ENCODE measurements at places on chromosomes 11 and 22.

GRCh38 chr11:10049756-10050155 lies 244.3 kb downstream of the SBF2 start:
- DNase-seq = no peak
- no peak overlapping the region for H3K4me3 ChIP-seq
- no peaks in the 10 kb centered on the region for H3K4me1 ChIP-seq
- H3K36me3 ChIP-seq = no peaks in the 10 kb centered on the region
- no peak overlapping the region for H3K27ac ChIP-seq
- H3K27me3 ChIP-seq = no peaks in the 10 kb centered on the region

- no peak for DNase-seq
- peak overlapping the region; percentile 52 for H3K27ac ChIP-seq
- H3K36me3 ChIP-seq = no peaks in the 10 kb centered on the region
- no peaks in the 10 kb centered on the region for H3K27me3 ChIP-seq
These were observed 600 bp upstream of the CENPM start for GRCh38 chr22:41947424-41948080.

GRCh38 chr11:63763496-63764339 lies 4.9 kb downstream of the ZFTA start:
- H3K27me3 ChIP-seq = no peaks in the 10 kb centered on the region
- H3K4me1 ChIP-seq = peaks cover 12% of the 10 kb centered on the region
- no peak for DNase-seq
- H3K4me3 ChIP-seq = no peak overlapping the region

DNA sequence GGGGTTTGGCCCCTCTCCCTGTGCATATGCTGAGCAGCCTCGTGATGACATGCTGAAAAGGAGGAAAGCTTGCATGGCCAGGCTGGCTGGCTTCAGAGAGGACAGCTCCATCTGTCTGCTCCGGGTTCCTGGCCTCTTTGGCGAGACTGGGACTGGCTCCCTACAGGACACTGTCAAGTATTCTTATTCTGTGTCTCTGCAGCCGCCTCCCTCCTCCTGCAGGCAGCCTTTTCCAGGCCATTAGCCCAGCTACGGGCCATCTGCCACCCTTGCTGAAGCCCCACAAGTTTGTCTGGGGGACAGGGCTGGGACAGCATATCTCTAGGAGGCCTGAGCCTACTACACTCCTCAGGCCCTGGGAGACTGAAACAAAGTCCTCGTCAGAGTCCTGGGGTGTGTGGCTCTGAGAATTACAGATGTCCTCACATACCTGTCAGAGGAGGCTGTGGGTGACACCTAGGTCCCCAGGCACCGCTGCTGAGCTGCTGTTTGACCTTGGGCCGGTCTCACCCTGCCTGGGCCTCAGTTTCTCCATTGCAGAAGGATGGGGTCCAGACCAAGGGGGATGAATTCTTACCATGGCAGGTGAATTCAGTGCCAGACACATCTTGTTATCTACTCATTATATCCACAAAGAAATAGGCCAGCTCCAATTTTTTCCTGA lies 11.0 kb downstream of the MRGPRG start:
- peaks cover 4% of the 10 kb centered on the region for H3K27me3 ChIP-seq
- peaks cover 9% of the 10 kb centered on the region for H3K4me1 ChIP-seq
- no peak for DNase-seq
- H3K36me3 ChIP-seq = no peaks in the 10 kb centered on the region

- H3K27me3 ChIP-seq = no peaks in the 10 kb centered on the region
- DNase-seq = no peak
- H3K4me1 ChIP-seq = no peaks in the 10 kb centered on the region
These were observed 33.8 kb upstream of the FBLN1 start for GRCh38 chr22:45468872-45469271.

DNA sequence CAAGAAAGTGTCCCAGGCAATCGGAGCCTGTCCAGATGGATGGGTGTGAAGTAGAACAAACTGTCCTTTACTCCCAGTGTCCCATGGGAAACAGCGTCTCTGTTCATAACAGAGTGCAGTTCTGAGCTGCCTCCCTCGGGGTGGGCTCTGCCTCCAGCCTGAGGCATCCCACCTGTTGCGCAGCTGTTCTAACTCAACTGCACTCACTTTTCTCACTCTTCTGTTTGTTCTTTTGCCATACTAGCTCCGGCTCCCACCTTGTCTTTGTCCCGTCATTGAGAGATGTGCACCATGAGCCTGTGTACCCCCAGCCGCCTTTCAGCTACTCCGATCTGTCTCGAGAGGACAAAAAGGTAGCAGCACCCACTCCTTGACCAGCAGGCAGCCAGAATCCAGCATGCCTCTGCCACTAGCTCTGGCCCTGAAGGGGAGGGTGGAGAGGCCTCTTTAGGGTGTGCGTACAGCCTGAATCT lies 20.7 kb upstream of the CDC42EP2 start:
- H3K27me3 ChIP-seq = no peaks in the 10 kb centered on the region
- no peak overlapping the region for H3K27ac ChIP-seq
- peaks cover 36% of the 10 kb centered on the region for H3K36me3 ChIP-seq
- DNase-seq = no peak
- H3K4me3 ChIP-seq = no peak overlapping the region

DNA sequence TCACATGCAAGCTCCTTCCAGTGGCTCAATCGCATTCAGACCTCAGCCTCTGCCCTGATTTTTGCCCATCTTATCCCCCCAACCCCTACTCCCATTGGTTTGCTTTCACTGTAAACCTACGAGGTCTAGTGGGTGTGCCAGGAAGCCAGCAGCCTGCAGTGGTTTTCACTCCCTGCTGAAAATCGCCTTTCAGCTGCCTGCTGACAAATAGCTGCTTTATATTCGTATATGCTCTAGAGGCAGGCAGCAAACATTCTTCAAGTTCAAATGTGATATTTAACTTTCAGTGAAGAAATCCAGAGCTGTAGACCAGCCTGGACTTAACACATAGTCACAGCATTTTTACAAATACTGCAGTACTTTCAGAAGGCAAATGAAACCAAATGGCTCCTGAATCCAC lies 92.8 kb upstream of the APOA1 start:
- DNase-seq = no peak
- no peaks in the 10 kb centered on the region for H3K27me3 ChIP-seq
- peaks cover 29% of the 10 kb centered on the region for H3K36me3 ChIP-seq
- peak overlapping the region; percentile 72 for H3K27ac ChIP-seq
- H3K4me1 ChIP-seq = peaks cover 52% of the 10 kb centered on the region

DNA sequence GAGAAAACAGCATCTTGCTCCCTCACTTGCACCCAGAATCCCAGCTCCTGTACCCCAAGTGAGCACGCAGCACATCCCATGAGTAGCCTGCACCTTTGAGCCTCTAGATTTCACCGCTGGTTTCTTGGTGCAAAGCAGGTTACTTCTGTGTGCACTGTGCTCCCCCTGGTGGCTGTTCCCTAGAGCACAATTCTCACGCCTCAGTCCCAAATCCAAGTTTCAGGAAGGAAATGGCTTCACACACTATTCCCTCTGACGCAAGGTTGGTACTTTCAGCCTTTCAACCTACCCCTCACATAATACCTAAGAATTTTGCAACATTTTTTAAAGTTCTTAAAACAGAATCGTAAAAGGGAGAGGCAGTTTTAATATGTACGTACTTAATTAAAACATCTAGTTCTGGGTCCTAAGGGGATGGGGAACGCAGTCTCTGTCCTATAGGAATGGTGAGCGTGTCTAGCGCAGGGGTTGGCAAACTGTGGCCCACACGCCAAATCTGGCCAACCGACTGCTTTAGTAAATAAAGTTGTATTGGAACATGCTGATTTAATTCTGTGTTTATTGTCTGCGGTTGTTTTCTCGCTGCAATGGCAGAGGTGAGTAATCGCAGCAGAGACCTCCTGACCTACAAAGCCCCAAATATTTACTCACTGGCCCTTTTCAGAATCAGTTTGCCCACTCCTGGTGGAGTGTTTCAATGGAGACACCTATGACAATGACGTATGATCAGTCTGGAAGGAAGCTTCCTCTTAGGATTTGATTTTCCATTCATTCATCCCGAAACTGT lies 27.5 kb downstream of the DHCR7 start:
- H3K4me3 ChIP-seq = no peak overlapping the region
- H3K27me3 ChIP-seq = no peaks in the 10 kb centered on the region

DNA sequence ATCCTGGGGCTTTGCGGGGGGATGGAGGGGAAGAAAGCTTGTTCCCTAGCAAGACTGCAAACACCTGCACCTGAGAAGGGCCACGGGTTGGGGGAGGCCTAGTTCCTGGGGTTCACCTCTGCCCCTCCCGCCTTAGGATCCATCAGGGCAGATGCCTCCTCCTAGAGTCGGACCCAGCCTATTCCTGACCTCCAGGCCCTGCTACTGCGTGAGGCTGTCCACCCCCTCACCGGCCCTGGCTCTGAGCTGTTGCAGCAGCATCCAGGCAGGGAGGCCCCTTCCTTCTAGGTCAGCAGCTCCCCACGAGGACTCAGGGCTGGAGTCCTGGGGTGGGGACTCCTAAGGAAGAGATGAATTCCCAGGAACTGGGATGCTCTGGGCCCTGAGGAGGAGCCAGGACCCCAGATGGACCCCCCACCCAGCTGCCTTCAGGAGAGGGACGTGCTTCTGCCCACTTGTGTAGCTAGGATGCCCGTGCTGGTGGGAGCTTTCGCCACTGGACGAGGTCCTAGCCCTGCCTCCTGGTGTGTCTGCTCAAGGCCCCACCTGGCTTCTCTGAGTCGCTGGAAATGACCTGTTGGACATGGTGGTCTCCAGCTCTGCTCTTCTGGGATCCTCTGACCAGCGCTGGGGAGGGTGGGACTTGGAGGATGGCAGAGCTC lies 10.3 kb downstream of the MRGPRF start:
- H3K36me3 ChIP-seq = no peaks in the 10 kb centered on the region
- H3K4me1 ChIP-seq = no peaks in the 10 kb centered on the region
- no peak overlapping the region for H3K4me3 ChIP-seq
- H3K27me3 ChIP-seq = no peaks in the 10 kb centered on the region
- no peak for DNase-seq

DNA sequence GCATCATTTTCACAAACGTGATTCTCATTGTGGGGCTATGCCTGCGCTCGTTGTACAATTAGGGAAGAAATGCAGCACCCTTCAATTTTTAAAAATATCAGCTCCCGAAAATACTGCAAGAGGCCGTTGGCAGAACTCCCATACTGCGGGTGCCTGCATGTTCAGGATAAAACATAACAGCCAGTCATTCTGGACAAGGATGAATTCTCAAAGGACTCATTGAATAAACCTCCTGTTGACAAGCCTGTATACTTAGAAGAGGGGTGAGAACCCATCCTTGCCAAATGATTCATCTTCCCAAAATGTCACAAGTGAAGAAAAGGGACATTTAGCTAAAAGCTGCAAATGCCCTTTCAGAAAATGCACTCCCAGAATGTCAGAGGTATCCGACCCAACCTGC lies 141.9 kb downstream of the CSNK2A3 start:
- H3K36me3 ChIP-seq = no peaks in the 10 kb centered on the region
- no peak for DNase-seq
- no peak overlapping the region for H3K4me3 ChIP-seq
- H3K27ac ChIP-seq = no peak overlapping the region

- no peak overlapping the region for H3K4me3 ChIP-seq
- no peaks in the 10 kb centered on the region for H3K4me1 ChIP-seq
- H3K27me3 ChIP-seq = no peaks in the 10 kb centered on the region
- no peak for DNase-seq
- no peak overlapping the region for H3K27ac ChIP-seq
- no peaks in the 10 kb centered on the region for H3K36me3 ChIP-seq
These were observed 131.9 kb upstream of the NARS2 start for GRCh38 chr11:78706551-78706950.

GRCh38 chr11:63985812-63986155 lies 454 bp upstream of the OTUB1 start:
- H3K27me3 ChIP-seq = no peaks in the 10 kb centered on the region
- peak; percentile 60 for DNase-seq
- peak overlapping the region; percentile 97 for H3K4me3 ChIP-seq
- H3K27ac ChIP-seq = peak overlapping the region; percentile 93

DNA sequence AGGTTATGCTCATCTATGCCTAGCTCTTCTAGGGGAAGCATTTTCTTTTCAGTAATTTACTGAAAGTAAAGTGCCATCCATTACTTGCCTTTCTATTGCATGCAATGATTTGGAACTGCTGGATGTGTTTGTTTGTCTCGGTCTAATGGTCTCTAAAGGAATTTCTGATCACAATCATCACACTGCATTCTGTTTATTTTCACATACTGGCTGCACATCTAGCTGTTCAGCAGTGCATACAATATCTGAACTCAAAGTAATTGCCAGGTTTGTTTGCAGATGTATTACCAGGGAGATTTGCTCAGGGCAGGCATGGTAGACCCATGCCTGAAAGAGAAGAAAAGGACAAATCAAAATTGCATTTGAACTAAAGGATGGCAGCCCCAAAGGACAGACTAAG lies 36.4 kb upstream of the CWF19L2 start:
- H3K27me3 ChIP-seq = no peaks in the 10 kb centered on the region
- DNase-seq = no peak
- no peaks in the 10 kb centered on the region for H3K36me3 ChIP-seq
- no peak overlapping the region for H3K4me3 ChIP-seq
- no peaks in the 10 kb centered on the region for H3K4me1 ChIP-seq

GRCh38 chr22:16974298-16975084 lies 33.5 kb downstream of the GAB4 start:
- no peak overlapping the region for H3K27ac ChIP-seq
- H3K4me3 ChIP-seq = no peak overlapping the region
- H3K4me1 ChIP-seq = no peaks in the 10 kb centered on the region
- no peaks in the 10 kb centered on the region for H3K36me3 ChIP-seq
- no peak for DNase-seq

DNA sequence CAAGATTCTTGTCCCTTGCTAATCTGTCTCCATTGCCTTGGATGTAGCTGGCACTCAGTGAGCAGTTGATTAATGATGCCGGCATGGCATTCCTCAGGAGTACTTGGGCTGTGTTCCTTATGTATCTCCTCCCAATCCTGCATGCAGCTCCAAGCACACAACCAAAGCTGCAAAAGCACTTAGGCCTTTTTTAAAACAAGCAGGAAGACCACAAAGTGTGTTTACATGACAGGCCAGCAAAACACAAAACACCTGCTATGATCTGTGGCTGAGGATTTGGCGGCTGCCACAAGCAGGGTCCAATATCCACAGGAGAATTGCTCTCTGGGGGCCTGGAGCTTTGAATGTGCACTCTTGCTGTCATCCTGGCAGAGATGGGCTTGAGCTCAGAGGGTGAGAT lies 8.9 kb downstream of the ABTB2 start:
- H3K27me3 ChIP-seq = no peaks in the 10 kb centered on the region
- no peak overlapping the region for H3K4me3 ChIP-seq
- no peak for DNase-seq
- no peak overlapping the region for H3K27ac ChIP-seq
- no peaks in the 10 kb centered on the region for H3K36me3 ChIP-seq

DNA sequence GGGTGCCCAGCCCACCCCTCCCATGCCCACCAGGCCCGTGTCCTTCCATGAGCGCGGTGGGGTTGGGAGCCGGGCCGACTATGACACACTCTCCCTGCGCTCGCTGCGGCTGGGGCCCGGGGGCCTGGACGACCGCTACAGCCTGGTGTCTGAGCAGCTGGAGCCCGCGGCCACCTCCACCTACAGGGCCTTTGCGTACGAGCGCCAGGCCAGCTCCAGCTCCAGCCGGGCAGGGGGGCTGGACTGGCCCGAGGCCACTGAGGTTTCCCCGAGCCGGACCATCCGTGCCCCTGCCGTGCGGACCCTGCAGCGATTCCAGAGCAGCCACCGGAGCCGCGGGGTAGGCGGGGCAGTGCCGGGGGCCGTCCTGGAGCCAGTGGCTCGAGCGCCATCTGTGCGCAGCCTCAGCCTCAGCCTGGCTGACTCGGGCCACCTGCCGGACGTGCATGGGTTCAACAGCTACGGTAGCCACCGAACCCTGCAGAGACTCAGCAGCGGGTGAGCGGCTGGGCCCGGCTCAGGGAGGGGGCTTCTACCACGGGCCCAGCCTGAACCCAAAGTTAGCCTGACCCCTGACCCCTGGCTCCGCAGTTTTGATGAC lies 3.0 kb downstream of the PKP3 start:
- peak overlapping the region; percentile 53 for H3K4me3 ChIP-seq
- no peak overlapping the region for H3K27ac ChIP-seq
- peak; percentile 56 for DNase-seq
- H3K27me3 ChIP-seq = no peaks in the 10 kb centered on the region
- H3K36me3 ChIP-seq = no peaks in the 10 kb centered on the region
- H3K4me1 ChIP-seq = peaks cover 11% of the 10 kb centered on the region
